ENCODE measurements at places on chromosomes 1 and 21.

DNA sequence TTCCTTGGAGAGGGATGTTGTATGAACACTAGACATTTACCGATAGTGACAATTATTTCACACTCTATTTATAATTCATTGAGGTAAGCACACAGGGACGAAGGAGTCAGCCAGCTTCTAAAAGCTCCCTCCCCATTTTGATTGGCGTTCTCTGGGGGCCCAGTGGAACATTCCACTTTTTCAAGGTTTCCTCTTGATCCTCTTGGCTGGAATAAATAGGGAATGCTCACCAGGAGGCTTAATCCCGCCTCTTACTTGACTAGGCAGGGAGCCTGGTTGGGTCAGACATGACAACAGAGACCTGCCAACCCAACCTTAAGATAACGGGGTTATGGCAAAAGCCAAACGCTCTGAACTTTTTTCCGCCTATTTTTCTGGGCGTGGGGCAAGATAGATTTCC is 974 bp downstream of the ACTN2 start:
- DNase-seq = peak; percentile 63
- H3K27me3 ChIP-seq = no peaks in the 10 kb centered on the region
- H3K4me3 ChIP-seq = peak overlapping the region; percentile 59

- no peak overlapping the region for H3K4me3 ChIP-seq
- H3K36me3 ChIP-seq = no peaks in the 10 kb centered on the region
- no peak for DNase-seq
- H3K27me3 ChIP-seq = no peaks in the 10 kb centered on the region
- no peaks in the 10 kb centered on the region for H3K4me1 ChIP-seq
Measured at GRCh38 chr1:53495633-53496345, 36.6 kb downstream of the DMRTB1 start.

- no peaks in the 10 kb centered on the region for H3K36me3 ChIP-seq
- DNase-seq = no peak
- no peaks in the 10 kb centered on the region for H3K27me3 ChIP-seq
- H3K27ac ChIP-seq = no peak overlapping the region
Measured at GRCh38 chr21:42918291-42918690, 7.1 kb downstream of the ERVH48-1 start.

GRCh38 chr21:24729568-24729967 is 877.7 kb downstream of the MRPL39 start:
- no peaks in the 10 kb centered on the region for H3K4me1 ChIP-seq
- no peak overlapping the region for H3K4me3 ChIP-seq
- no peak overlapping the region for H3K27ac ChIP-seq
- no peaks in the 10 kb centered on the region for H3K36me3 ChIP-seq

DNA sequence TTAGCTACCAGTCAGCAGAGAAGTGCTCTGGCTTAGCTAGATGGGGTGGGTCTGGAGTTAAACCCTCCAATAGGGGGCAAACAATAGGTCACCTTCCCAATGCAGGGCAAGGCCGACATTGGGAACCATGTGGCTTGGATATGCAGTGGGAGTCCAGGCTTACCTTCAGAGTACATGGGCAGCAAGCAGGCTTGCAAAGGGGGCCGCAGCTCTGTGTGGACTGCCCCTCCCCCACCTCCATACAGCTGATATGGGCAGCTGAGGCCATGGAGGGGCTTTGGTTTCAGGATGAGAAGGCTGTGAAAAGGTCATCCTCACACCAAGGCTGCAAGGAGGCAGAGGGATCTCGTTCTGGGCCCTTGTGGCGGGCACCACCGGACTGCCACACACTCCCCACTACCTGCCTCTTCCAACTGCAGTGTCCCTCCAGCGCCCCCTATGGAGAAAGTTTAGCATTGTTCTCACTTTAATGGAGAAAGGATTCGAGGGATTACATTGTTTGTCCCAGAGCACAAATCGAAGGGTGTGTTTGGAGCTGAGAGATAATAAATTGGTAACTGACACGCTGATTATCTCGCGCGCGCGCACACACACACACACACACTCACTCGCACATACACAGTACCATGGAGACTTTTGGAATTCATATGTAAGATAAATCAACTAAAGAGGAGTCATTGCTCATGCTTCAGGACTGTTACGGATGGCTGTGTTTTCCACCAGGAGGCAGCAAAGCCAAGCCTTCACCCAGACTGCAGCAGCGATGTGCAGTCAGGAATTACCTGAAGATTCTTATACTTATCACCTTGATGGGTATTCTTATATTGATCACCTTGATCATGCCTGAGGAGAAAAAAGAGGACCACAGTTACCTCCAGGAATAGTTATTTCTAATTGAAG is 7.0 kb upstream of the SMCP start:
- H3K4me1 ChIP-seq = no peaks in the 10 kb centered on the region
- peaks cover 6% of the 10 kb centered on the region for H3K27me3 ChIP-seq
- no peaks in the 10 kb centered on the region for H3K36me3 ChIP-seq
- H3K27ac ChIP-seq = no peak overlapping the region
- H3K4me3 ChIP-seq = no peak overlapping the region

- H3K4me1 ChIP-seq = peaks cover 6% of the 10 kb centered on the region
- peak overlapping the region; percentile 51 for H3K27ac ChIP-seq
- no peak for DNase-seq
- no peaks in the 10 kb centered on the region for H3K27me3 ChIP-seq
- H3K36me3 ChIP-seq = no peaks in the 10 kb centered on the region
- H3K4me3 ChIP-seq = peak overlapping the region; percentile 4
Measured at GRCh38 chr1:244665771-244666217, 12.9 kb downstream of the DESI2 start.

DNA sequence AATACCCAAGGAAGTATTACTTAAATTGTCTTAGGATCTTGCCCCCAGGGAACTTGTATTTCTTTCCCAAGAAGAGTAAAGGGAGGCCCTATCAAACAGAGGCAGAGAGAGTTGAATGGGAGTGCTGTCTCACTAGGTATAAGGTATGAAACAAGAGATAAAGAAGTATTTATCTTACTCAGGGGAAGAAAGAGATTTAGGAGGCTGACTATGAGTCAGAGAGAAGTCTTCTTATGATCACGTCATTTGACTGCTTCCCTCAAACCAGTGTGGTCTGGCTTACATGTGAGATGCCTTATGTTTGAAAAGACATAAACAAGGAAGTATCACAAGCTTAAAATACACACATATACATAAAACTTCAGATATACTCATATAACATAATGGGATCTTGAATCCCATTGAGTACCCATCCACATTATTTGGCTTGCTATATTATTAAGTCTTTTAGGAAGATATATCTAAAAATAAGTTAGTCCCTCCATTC is 29.6 kb downstream of the DUSP10 start:
- no peak for DNase-seq
- H3K27me3 ChIP-seq = no peaks in the 10 kb centered on the region
- H3K4me1 ChIP-seq = peaks cover 7% of the 10 kb centered on the region
- H3K27ac ChIP-seq = peak overlapping the region; percentile 73
- H3K36me3 ChIP-seq = no peaks in the 10 kb centered on the region
- H3K4me3 ChIP-seq = no peak overlapping the region

GRCh38 chr1:211781260-211781659 is 49.3 kb downstream of the LPGAT1 start:
- peak overlapping the region; percentile 9 for H3K27ac ChIP-seq
- peaks cover 4% of the 10 kb centered on the region for H3K4me1 ChIP-seq
- no peak overlapping the region for H3K4me3 ChIP-seq
- no peak for DNase-seq
- no peaks in the 10 kb centered on the region for H3K27me3 ChIP-seq

DNA sequence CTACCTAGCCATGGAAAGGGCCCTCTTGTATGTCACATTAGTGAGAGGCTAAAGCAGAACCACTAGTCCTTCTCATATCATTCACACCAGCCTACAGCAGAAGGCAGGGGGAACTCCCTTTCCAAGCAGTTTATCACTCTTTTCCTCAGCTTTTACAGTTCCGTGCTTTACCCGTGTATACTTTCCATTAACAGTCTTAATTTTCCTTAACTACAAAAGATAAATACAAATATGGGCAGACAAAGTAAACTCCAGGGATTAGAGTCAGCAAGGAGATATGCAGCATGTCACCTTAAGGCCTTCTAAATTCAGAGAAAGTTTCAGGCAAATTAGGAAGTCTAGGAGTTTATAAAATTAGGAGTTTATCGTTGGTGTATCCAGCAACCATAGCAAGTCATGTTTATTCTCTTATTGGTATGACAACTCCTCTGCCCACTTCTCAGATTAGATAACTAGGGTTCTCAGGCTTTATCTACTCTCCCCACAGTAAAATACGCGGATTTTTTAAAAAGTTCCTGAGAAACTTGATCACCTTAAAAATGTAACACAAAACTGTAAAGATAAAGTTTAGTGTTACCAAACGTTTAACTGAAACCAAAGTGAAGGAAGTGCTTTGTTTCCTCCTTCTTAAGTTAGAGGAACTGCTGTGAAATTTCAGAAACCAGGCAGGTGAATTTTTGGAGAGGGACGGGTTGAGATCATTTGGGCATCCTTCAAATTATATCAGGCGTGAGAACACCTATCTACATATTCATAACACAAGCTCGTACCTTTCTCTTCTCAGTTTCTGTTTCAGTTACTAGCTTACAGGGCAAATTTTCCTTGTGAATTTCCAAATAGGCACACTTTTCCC is 42.7 kb upstream of the SLC19A2 start:
- H3K36me3 ChIP-seq = no peaks in the 10 kb centered on the region
- H3K27ac ChIP-seq = no peak overlapping the region
- H3K4me3 ChIP-seq = no peak overlapping the region
- no peaks in the 10 kb centered on the region for H3K4me1 ChIP-seq
- H3K27me3 ChIP-seq = no peaks in the 10 kb centered on the region

DNA sequence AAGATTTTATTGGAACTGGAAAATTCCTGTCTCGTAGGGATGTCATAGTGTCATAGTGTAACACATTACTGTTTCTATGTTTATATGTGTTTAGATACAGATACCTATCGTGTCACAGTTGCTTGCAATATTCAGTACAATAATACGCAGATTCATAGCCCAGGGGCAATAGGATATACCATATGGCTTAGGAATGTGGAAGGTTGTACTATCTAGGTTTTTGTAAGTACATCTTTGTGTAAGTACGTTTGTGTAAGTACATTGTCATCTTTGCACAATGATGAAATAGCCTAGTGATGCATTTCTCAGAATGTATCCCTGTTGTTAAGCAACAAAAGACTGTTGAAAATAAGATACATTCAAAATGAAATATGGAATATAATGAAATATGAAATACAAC is 68.9 kb downstream of the CAMTA1 start:
- H3K36me3 ChIP-seq = no peaks in the 10 kb centered on the region
- H3K4me3 ChIP-seq = no peak overlapping the region
- H3K27me3 ChIP-seq = no peaks in the 10 kb centered on the region
- no peak overlapping the region for H3K27ac ChIP-seq
- no peaks in the 10 kb centered on the region for H3K4me1 ChIP-seq
- no peak for DNase-seq

GRCh38 chr1:65417729-65418128 is 2.7 kb upstream of the LEPR start:
- no peak overlapping the region for H3K4me3 ChIP-seq
- peaks cover 16% of the 10 kb centered on the region for H3K4me1 ChIP-seq
- DNase-seq = no peak
- no peak overlapping the region for H3K27ac ChIP-seq
- H3K27me3 ChIP-seq = no peaks in the 10 kb centered on the region

- no peaks in the 10 kb centered on the region for H3K27me3 ChIP-seq
- DNase-seq = no peak
- H3K36me3 ChIP-seq = peaks cover 31% of the 10 kb centered on the region
- peak overlapping the region; percentile 93 for H3K4me3 ChIP-seq
- peak overlapping the region; percentile 83 for H3K27ac ChIP-seq
Measured at GRCh38 chr1:37931102-37931360, 15.8 kb downstream of the INPP5B start.

DNA sequence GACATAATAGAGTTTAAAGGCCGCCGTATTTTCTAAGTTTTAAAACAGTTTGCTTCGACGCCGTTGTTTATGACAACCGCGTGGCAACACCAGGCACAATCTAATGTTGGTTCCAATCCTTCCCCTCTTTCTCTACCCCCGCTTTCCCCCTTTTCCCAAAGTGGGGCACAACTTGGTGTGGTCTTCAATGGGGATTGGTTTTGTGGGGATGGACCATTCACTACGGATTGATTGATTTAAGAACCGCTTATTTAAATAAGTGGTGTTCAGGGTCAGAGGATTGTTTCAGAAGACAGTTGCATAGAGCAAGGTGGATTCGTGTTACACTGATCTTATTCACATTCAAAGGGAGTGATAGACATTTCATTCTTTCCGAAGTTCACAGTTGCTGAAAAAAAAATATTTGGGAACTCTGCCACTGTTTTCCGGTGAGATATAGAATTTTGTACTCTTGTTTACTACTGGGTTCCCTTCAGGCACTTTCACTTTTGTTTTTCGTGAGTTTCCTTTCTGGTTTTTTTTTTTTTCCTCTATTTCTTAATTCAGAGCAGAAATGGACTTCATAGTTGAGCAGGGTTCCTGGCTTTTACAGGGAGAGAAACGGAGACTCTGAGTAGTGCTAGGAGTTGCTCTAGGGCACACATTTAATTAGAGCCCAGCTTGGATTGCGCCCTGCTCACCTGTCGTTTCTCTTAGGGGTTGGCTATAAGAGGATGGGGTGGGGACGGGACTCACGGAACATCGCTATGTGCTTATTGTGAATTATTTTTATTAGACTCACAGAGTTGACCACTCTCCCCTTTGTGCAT is 79.6 kb upstream of the AK4 start:
- H3K36me3 ChIP-seq = peaks cover 7% of the 10 kb centered on the region
- no peaks in the 10 kb centered on the region for H3K27me3 ChIP-seq
- H3K4me3 ChIP-seq = peak overlapping the region; percentile 92
- H3K4me1 ChIP-seq = no peaks in the 10 kb centered on the region

DNA sequence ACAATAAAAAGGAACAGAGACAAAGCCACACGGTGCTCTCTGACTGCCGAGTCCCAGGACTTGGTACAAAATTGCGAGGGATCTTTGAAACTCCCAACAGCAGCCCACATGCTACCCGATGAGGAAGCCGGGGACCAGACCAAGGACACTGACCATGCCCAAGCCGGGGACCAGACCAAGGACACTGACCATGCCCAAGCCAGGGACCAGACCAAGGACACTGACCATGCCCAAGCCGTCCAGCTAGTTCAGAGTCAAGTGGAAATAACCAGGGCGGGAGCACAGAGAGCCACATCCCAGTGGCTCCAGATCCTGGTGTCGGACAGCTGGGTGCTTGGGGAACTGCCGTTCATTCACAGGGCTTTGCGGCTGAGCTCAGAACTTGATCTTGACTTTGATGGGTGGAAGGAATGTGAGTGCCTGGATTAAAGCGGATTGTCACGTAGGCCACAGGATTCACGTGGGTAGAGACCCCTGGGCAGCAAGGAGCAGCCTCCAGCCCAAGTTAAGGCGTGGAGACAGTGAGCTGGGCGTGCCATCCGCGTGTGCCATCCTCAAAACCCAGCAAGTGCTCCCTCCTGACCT is 16.5 kb upstream of the TRAPPC10 start:
- H3K27me3 ChIP-seq = no peaks in the 10 kb centered on the region
- no peak overlapping the region for H3K27ac ChIP-seq
- DNase-seq = no peak
- no peaks in the 10 kb centered on the region for H3K36me3 ChIP-seq
- no peak overlapping the region for H3K4me3 ChIP-seq

DNA sequence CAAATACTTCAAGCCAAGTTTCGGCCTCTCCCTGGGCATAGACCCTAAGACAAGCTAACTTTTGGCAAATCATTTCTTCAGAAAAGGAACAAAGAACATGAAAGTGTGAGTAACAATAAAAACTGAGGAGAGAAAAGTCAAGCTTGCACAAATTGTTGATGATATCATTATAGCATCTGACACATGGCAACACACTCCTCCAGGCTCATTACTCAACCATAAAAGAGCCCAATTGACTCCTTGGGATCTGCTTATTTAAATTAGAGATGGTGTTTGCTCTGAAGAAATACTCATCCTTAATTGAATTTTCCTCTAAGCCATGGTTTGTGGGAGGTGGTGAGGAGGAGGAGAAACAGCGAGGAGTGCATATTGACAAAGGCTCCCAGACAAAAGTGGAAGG is 54.5 kb downstream of the TNFSF4 start:
- DNase-seq = no peak
- H3K27ac ChIP-seq = no peak overlapping the region
- H3K27me3 ChIP-seq = no peaks in the 10 kb centered on the region
- no peaks in the 10 kb centered on the region for H3K4me1 ChIP-seq
- no peaks in the 10 kb centered on the region for H3K36me3 ChIP-seq
- no peak overlapping the region for H3K4me3 ChIP-seq
